Suprapubic skin (tissue), 4 donors: ENCODE measurements at places on chromosomes 4 and X.

DNA sequence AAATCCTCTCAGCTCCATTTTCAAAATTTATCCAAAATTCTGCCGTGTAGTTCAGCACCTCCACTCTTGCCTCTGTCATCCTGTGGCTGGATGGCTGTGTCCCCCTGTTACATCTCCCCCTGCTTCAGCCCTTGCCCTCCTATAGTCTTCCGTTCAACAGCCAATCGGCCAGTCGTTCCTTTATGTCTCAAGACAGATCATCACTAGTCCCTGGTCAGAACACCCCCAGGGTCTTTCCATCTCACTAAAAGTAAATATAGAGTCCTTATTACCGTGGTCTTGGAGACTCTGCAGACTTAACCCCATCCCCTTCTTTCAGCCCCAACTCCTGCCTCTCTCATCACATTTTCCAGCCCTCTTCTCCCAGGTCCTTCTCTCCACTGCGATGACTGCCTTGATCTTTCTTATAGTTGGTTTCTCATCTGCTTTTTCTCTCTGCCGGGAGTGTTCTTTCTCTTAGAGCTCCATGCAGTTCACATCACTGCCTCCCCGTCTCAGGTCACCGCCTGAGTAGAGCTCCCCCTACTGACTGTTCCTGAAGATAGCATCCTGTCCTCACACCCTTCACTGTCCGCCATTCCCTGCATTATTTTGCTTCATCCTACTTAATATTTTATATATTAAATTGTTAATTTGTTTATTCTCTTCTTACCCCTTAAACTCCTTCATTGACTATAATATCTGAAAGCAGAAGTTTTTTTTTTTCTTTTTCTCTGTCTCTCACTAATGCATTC lies 736.9 kb upstream of the MAGEB2 start:
- no peak for DNase-seq
- H3K4me3 ChIP-seq = no peak overlapping the region
- no peak overlapping the region for H3K27ac ChIP-seq

- H3K27me3 ChIP-seq = no peaks in the 10 kb centered on the region
- H3K27ac ChIP-seq = no peak overlapping the region
- DNase-seq = no peak
- H3K36me3 ChIP-seq = no peaks in the 10 kb centered on the region
- peaks cover 4% of the 10 kb centered on the region for H3K4me1 ChIP-seq
- H3K4me3 ChIP-seq = no peak overlapping the region
Measured at GRCh38 chrX:53163436-53163835, 61.6 kb downstream of the KDM5C start.

DNA sequence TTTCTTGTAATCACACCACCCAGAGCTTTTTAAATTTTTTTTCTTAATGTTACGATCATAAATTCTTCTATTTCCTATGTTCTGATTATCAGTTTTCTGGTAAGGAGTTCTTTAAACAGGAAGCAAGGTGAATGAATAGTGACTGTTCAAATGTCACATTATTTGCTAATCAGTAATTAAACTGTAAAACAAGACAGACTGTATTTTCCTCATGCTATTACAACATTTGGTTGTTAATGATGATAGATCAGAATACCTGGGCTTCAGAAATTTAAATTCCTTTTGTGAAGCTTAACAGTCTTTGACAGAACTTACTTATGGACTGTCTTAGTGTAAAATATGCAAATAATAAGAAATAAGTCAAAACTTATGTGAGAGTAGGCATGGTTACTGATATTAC lies 41.4 kb downstream of the CLCN3 start:
- no peak for DNase-seq
- no peak overlapping the region for H3K4me3 ChIP-seq
- no peaks in the 10 kb centered on the region for H3K36me3 ChIP-seq
- H3K27ac ChIP-seq = no peak overlapping the region

DNA sequence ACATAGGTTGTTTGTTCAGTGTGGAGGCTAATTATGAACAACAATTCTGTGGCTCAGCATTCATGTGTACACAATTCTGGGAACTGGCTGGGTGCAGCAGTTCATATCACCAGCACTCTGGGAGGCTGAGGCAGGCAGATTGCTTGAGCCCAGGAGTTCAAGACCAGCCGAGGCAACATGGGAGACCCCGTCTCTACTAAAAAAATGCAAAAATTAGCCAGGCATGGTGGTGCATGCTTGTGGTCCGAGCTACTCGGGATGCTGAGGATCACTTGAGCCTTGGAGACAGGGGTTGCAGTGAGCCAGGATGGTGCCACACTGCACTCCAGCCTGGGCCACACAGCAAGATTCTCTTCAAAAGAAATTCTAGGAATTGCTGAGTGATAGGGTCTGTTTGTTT lies 4.5 kb upstream of the PPP2R2C start:
- H3K27ac ChIP-seq = no peak overlapping the region
- H3K4me1 ChIP-seq = peaks cover 11% of the 10 kb centered on the region
- H3K27me3 ChIP-seq = peaks cover 53% of the 10 kb centered on the region
- DNase-seq = peak; percentile 20
- H3K36me3 ChIP-seq = no peaks in the 10 kb centered on the region

DNA sequence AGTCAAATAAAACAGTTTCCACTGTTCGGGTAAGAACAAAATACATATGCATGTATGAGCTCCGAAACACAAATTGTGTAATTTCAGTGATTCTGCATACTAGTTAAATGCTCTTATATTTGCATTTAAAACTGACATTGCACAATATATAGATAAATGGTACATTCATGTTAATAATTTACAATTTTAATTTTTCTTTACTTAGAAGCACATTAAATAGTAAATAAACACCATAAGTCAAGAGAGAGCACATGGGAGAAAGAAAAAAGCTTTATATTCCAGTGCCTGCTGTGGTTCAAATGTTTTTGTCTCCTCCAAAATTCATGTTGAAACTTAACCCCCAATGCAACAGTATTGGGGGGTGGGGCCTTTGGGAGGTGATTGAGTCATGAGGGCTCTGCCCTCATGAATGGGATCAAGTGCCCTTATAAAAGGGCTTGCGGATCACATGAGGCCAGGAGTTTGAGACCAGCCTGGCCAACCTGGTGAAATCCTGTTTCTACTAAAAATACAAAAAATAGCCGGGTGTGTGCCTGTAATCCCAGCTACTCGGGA lies 322.9 kb downstream of the BCOR start:
- H3K4me1 ChIP-seq = no peaks in the 10 kb centered on the region
- H3K27me3 ChIP-seq = no peaks in the 10 kb centered on the region

- no peak overlapping the region for H3K27ac ChIP-seq
Measured at GRCh38 chrX:107465932-107466620, 16.6 kb downstream of the FRMPD3 start.

- H3K27ac ChIP-seq = no peak overlapping the region
- no peaks in the 10 kb centered on the region for H3K27me3 ChIP-seq
- no peak overlapping the region for H3K4me3 ChIP-seq
- DNase-seq = no peak
- no peaks in the 10 kb centered on the region for H3K36me3 ChIP-seq
Measured at GRCh38 chr4:174071595-174071994, 211.9 kb downstream of the FBXO8 start.

DNA sequence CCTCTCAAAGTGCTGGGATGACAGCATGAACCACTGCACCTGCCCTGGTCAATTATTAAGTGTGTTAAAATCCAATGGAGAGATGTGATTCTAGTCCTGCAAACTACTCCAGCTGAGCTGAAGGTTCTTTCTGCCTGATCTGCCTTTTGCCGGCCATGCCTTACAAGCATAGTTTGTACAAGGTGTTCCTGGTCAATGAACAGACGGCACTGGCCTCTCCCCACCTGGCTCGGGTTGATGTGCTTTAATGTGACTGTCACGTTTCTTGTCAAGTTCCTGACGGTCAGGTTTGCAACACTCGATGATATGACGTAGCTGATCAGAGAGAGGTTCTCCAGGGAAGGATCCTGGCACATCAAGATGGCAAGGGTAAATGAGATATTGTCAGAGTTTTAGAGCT lies 23.1 kb upstream of the PHKA2 start:
- no peaks in the 10 kb centered on the region for H3K27me3 ChIP-seq
- no peak overlapping the region for H3K4me3 ChIP-seq
- H3K27ac ChIP-seq = no peak overlapping the region

- no peaks in the 10 kb centered on the region for H3K27me3 ChIP-seq
- no peak overlapping the region for H3K27ac ChIP-seq
- H3K36me3 ChIP-seq = no peaks in the 10 kb centered on the region
- no peaks in the 10 kb centered on the region for H3K4me1 ChIP-seq
- no peak for DNase-seq
Measured at GRCh38 chr4:186158966-186159365, 32.4 kb upstream of the CYP4V2 start.

DNA sequence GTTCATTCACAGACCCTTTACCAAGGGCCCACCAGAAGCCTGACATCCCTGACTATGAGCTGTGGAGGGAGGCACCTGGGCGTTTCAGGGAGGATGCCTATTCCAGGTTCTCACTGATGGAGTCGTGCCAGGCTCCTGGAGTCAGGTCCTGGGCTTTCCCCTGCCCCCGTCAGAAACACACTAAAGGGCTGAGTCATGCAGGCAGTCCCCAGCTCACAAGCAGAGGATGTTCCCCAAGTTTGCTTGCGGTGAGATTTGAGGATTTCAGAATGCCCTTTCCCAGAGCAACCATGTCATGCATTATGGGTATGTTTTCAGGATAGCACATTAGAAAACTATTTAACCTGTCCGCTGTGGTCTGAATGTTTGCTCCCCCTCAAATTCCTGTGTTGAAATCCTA lies 45.2 kb downstream of the FHDC1 start:
- H3K27me3 ChIP-seq = no peaks in the 10 kb centered on the region
- H3K4me1 ChIP-seq = no peaks in the 10 kb centered on the region
- H3K27ac ChIP-seq = no peak overlapping the region
- no peak overlapping the region for H3K4me3 ChIP-seq

GRCh38 chr4:175953960-175954521 lies 111.6 kb upstream of the WDR17 start:
- no peaks in the 10 kb centered on the region for H3K36me3 ChIP-seq
- no peak overlapping the region for H3K4me3 ChIP-seq
- H3K4me1 ChIP-seq = no peaks in the 10 kb centered on the region

GRCh38 chrX:136030303-136031191 lies 45.3 kb downstream of the SLC9A6 start:
- no peaks in the 10 kb centered on the region for H3K27me3 ChIP-seq
- peak; percentile 80 for DNase-seq
- H3K4me3 ChIP-seq = no peak overlapping the region
- no peaks in the 10 kb centered on the region for H3K36me3 ChIP-seq
- H3K4me1 ChIP-seq = no peaks in the 10 kb centered on the region

DNA sequence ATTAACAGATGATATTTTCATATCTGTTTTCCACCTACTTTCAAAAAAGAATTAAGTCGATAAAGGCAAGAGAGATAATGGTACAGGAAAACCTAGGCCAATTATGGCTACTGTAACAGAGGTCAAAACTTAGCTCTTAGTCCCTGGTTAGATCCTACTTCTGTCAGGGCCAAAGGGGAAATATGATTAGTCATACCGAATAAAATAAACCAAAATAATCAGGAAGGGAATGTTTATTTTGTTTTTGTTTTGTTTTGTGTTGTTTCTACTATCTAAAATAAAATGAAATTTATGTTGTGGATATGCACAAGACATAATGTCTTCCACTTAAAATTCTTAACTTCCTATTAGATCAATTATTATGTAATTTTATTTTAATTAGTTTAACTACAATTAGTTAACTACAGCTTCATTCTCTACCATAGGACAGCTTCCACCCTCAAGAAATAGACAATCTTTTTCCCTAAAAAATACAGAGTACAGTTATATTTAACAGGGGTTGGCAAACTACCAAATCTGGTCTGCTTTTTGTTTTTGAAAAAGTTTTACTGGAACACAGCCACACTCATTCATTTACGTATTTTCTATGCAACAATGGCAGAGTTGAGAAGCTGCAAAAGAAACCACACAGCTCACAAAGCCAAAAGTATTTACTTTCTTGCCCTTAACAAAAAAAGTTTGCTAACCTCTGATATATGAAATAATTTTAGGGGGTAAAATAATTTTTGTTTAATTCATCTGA lies 25.4 kb downstream of the TMEM47 start:
- no peaks in the 10 kb centered on the region for H3K27me3 ChIP-seq
- no peaks in the 10 kb centered on the region for H3K4me1 ChIP-seq
- no peaks in the 10 kb centered on the region for H3K36me3 ChIP-seq
- no peak overlapping the region for H3K27ac ChIP-seq
- no peak for DNase-seq

DNA sequence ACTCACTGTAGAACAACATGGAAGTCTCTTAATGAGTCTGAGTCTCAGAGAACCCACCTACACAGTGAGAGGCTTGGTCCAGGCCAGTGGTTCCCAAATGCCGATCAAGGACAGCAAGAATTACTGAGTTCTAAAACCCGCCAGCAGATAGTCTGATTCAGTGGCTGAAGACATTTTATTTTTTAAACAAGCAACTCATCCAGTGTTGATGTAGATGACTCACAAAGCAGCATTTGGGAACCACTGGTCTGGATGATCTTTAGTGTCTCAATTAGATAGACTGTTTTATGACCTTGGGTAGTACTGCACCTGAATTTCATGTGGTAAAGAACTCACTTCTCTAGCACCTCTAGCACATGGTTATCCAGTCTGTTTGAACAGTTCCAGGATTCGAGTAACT lies 193.6 kb downstream of the FBXW7 start:
- H3K4me1 ChIP-seq = peaks cover 22% of the 10 kb centered on the region
- H3K36me3 ChIP-seq = peaks cover 9% of the 10 kb centered on the region
- H3K27me3 ChIP-seq = no peaks in the 10 kb centered on the region
- H3K4me3 ChIP-seq = no peak overlapping the region
- no peak overlapping the region for H3K27ac ChIP-seq
- DNase-seq = no peak

- H3K4me3 ChIP-seq = no peak overlapping the region
- DNase-seq = no peak
- H3K27ac ChIP-seq = no peak overlapping the region
- H3K27me3 ChIP-seq = no peaks in the 10 kb centered on the region
- H3K36me3 ChIP-seq = peaks cover 2% of the 10 kb centered on the region
Measured at GRCh38 chr4:2598511-2599303, 62.3 kb downstream of the FAM193A start.

- no peaks in the 10 kb centered on the region for H3K36me3 ChIP-seq
- H3K27ac ChIP-seq = no peak overlapping the region
- no peak overlapping the region for H3K4me3 ChIP-seq
Measured at GRCh38 chrX:64885850-64886249, 90.4 kb downstream of the ZC4H2 start.
